Stimulated activated CD8-positive, alpha-beta memory T cell treated with anti-CD3 and anti-CD28 coated beads, Interleukin-4, amount 100 ng/mL, for 4 hours (primary cell): ENCODE measurements at places on chromosomes 5 and 9.

- DNase-seq = no peak
Measured at GRCh38 chr5:38500573-38501260, 55.7 kb downstream of the LIFR start.

- no peak for DNase-seq
Measured at GRCh38 chr5:4576908-4577307, 563.2 kb upstream of the ADAMTS16 start.

GRCh38 chr5:43338862-43339261, 25.6 kb upstream of the HMGCS1 start:
- no peak for DNase-seq

- DNase-seq = no peak
Measured at GRCh38 chr9:22452415-22453010, 5.9 kb downstream of the DMRTA1 start.

- no peak for DNase-seq
Measured at GRCh38 chr5:177545487-177546257, 8.7 kb downstream of the FAM193B start.

GRCh38 chr5:74107899-74108298, 481.9 kb downstream of the ARHGEF28 start:
- DNase-seq = no peak

- DNase-seq = no peak
Measured at GRCh38 chr5:76305269-76305668, 97.8 kb upstream of the IQGAP2 start.

- DNase-seq = no peak
Measured at GRCh38 chr9:125911861-125912644, 164.9 kb downstream of the PBX3 start.

GRCh38 chr5:36529142-36529541, 77.3 kb upstream of the SLC1A3 start:
- no peak for DNase-seq
